ENCODE measurements at places on chromosomes 2 and 18.

DNA sequence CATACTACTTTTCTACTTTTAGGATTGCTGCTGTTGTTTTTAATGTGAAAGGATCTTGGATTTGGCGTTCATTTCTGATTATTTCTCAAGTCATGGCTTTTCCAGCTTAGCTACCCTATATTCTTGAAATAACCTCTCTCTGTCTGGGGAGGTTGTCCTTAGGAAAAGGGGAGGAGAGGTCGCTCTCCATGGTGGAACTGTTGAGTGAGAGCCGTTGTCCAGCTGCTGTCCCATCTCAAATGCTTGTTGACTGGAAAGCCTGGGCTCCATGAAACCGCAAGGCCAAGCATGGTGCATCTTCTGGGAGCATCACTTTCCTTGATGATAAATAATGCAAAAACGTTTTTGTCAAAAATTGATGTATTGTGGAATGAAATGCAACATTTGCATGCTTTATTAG is 479.1 kb upstream of the RAB12 start:
- H3K27ac ChIP-seq = no peak overlapping the region
- DNase-seq = no peak
- H3K4me1 ChIP-seq = peaks cover 12% of the 10 kb centered on the region
- no peaks in the 10 kb centered on the region for H3K36me3 ChIP-seq

DNA sequence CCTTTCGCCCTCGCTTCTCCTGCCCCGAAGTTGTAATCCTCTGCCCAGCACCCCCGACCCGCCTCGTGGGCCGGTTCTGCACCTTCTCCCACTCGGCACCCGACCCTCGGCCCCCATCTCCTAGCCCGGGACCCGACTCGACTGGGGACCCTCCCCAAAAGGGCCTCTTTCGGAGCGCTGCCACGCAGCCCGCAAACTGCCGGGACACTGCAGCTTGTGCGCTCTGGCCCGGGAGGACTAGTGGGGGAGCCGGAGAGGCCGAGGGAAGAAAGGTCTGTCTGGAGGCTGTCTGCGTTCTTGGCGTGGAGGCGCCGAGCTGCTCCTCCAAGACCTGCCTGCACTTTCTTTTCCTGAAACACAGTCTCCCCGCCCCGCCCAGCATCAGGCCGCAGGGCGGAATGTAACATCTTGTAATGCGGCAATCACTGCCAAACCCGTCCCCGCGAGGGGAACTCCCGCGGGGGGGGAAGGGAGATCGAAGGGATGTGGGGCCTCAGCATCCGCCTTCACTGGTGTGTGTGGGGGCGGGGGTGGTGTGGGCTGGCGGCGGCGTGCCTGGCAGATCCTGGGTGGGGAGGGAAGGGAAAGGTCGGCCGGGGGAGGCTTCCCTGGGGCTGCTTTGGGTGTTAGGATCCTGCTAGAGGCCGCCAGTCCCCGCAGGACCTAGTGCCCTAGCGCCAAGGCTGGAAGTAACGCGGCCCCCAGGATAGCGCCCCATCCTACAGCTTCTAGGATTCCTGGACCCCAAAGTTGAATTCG is 7.4 kb downstream of the DLX2 start:
- DNase-seq = peak; percentile 76
- peak overlapping the region; percentile 85 for H3K4me3 ChIP-seq
- H3K27me3 ChIP-seq = peaks cover 85% of the 10 kb centered on the region
- peaks cover 50% of the 10 kb centered on the region for H3K36me3 ChIP-seq
- H3K4me1 ChIP-seq = peaks cover 27% of the 10 kb centered on the region

- peak overlapping the region; percentile 1 for H3K27ac ChIP-seq
- peaks cover 25% of the 10 kb centered on the region for H3K36me3 ChIP-seq
- H3K4me1 ChIP-seq = peaks cover 9% of the 10 kb centered on the region
- no peaks in the 10 kb centered on the region for H3K27me3 ChIP-seq
Measured at GRCh38 chr18:36031903-36032302, 35.5 kb downstream of the RPRD1A start.

GRCh38 chr2:161402297-161402696 is 13.8 kb upstream of the TBR1 start:
- DNase-seq = no peak
- no peaks in the 10 kb centered on the region for H3K27me3 ChIP-seq
- H3K4me3 ChIP-seq = no peak overlapping the region
- H3K36me3 ChIP-seq = peaks cover 6% of the 10 kb centered on the region
- H3K4me1 ChIP-seq = no peaks in the 10 kb centered on the region
- H3K27ac ChIP-seq = no peak overlapping the region

GRCh38 chr2:52710810-52711618 is 1056.6 kb upstream of the CHAC2 start:
- DNase-seq = no peak
- H3K4me3 ChIP-seq = no peak overlapping the region
- H3K4me1 ChIP-seq = no peaks in the 10 kb centered on the region
- H3K36me3 ChIP-seq = no peaks in the 10 kb centered on the region
- no peaks in the 10 kb centered on the region for H3K27me3 ChIP-seq
- H3K27ac ChIP-seq = no peak overlapping the region

DNA sequence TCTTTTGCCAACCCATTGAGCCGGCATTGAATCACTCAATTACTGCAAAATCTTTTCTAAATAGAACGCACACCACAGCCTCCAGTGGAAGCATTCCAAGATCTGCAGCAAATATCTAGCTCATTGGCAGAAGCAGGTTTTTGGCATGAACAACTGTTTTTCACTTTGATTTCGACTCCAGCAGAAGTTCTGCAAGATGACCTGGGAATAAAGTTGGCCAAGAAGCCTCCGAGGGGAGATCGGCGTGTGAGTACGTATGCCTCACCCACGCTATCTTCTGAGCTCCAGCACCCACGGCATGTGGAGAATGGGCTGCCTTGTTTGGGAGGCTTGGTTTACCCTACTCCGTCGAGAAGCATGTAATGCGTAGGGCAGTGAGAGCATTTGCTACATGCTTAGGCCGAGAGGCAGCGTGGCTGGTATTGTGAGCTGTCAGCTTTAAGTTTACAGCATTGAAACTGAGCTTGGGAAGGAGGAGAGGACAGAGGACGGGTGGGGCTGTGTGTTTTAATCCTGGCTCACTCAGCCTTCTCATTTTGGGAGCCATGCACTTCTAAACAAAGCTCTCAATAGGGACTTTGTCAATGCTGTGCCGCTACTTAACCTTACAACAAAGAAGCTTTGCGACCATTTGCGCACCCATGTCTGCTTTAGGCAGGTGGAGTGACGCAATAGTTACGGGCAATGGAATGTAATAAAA is 10.5 kb downstream of the PCARE start:
- H3K27ac ChIP-seq = no peak overlapping the region
- no peak overlapping the region for H3K4me3 ChIP-seq
- DNase-seq = no peak
- H3K4me1 ChIP-seq = no peaks in the 10 kb centered on the region
- H3K27me3 ChIP-seq = no peaks in the 10 kb centered on the region

DNA sequence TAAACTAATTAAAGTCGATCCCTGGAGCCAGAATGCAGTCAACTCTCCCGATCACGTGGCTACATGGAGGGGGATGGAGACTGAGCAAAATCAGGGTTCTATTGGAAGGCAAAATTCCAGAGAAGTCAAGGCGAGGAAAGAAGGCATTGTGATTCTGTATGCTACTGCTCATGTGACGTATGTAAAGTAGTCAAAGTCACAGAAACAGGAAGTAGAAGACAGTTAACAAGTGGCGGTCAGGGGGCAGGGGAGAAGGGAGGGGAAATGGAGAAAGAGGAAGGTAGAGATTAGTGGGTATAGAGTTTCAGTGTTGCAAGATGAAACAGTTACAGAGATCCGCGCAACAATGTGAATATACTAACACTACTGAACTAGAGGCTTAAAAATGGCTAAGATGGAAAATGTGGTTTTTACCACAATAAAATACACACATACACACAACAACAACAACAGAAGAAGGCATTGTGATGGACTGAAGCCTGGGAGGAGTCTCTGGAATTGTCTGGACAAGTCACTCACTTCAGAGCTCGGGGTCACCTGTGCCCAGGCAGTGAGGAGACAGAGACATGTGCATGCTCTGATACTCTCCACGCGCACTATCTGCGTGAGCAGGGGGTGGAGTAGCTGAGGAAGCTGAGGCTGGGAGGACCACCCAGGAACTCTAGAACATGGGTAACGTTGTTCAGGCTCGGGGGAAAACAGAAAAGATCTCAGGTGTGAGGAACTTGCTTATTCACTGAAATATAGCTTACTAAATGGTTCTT is 89.9 kb upstream of the CDCA7 start:
- no peaks in the 10 kb centered on the region for H3K36me3 ChIP-seq
- H3K4me3 ChIP-seq = peak overlapping the region; percentile 11
- peaks cover 10% of the 10 kb centered on the region for H3K4me1 ChIP-seq
- H3K27ac ChIP-seq = peak overlapping the region; percentile 64
- no peaks in the 10 kb centered on the region for H3K27me3 ChIP-seq

- DNase-seq = peak; percentile 11
- no peaks in the 10 kb centered on the region for H3K36me3 ChIP-seq
- no peak overlapping the region for H3K27ac ChIP-seq
- H3K4me3 ChIP-seq = no peak overlapping the region
- H3K27me3 ChIP-seq = peaks cover 35% of the 10 kb centered on the region
- no peaks in the 10 kb centered on the region for H3K4me1 ChIP-seq
Measured at GRCh38 chr2:176652300-176653182, 383.3 kb downstream of the MTX2 start.

- no peaks in the 10 kb centered on the region for H3K27me3 ChIP-seq
- no peak overlapping the region for H3K27ac ChIP-seq
- no peak for DNase-seq
- no peaks in the 10 kb centered on the region for H3K36me3 ChIP-seq
- no peaks in the 10 kb centered on the region for H3K4me1 ChIP-seq
- H3K4me3 ChIP-seq = no peak overlapping the region
Measured at GRCh38 chr2:63192889-63193774, 142.5 kb downstream of the OTX1 start.

GRCh38 chr2:204794624-204795023 is 249.3 kb downstream of the PARD3B start:
- H3K4me3 ChIP-seq = no peak overlapping the region
- no peaks in the 10 kb centered on the region for H3K4me1 ChIP-seq

GRCh38 chr2:120231974-120232635 is 8.9 kb upstream of the TMEM185B start:
- peaks cover 49% of the 10 kb centered on the region for H3K4me1 ChIP-seq
- peak overlapping the region; percentile 93 for H3K4me3 ChIP-seq
- peak overlapping the region; percentile 98 for H3K27ac ChIP-seq
- peaks cover 6% of the 10 kb centered on the region for H3K36me3 ChIP-seq
- H3K27me3 ChIP-seq = peaks cover 4% of the 10 kb centered on the region

GRCh38 chr2:134718023-134718816 is 580 bp downstream of the TMEM163 start:
- peaks cover 33% of the 10 kb centered on the region for H3K4me1 ChIP-seq
- peaks cover 55% of the 10 kb centered on the region for H3K27me3 ChIP-seq
- peak overlapping the region; percentile 80 for H3K4me3 ChIP-seq
- no peak overlapping the region for H3K27ac ChIP-seq

GRCh38 chr2:220219371-220219770 is 591.9 kb downstream of the SLC4A3 start:
- H3K36me3 ChIP-seq = no peaks in the 10 kb centered on the region
- no peaks in the 10 kb centered on the region for H3K27me3 ChIP-seq
- DNase-seq = no peak
- no peaks in the 10 kb centered on the region for H3K4me1 ChIP-seq
- no peak overlapping the region for H3K27ac ChIP-seq

DNA sequence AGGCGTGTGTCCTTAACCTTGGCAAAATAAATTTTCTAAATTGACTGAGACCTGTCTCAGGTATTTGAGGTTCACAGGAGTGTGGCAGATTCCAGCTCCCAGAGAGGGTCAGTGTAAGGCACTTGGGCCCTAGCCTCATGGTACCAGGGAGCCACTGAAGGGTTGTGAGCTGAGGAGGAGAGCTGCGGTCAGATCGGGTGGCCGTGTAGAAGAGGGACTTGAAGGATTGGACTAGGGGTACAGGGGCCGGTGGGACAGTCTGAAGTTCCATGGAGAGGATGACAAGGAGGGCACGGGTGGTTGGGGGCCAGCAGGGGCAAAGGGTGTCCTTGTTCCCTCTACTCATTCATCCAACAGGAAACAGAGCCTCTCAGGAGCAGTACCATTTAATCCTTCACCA is 327.0 kb upstream of the HS6ST1 start:
- H3K27me3 ChIP-seq = peaks cover 6% of the 10 kb centered on the region
- H3K36me3 ChIP-seq = no peaks in the 10 kb centered on the region
- H3K27ac ChIP-seq = no peak overlapping the region
- DNase-seq = no peak

DNA sequence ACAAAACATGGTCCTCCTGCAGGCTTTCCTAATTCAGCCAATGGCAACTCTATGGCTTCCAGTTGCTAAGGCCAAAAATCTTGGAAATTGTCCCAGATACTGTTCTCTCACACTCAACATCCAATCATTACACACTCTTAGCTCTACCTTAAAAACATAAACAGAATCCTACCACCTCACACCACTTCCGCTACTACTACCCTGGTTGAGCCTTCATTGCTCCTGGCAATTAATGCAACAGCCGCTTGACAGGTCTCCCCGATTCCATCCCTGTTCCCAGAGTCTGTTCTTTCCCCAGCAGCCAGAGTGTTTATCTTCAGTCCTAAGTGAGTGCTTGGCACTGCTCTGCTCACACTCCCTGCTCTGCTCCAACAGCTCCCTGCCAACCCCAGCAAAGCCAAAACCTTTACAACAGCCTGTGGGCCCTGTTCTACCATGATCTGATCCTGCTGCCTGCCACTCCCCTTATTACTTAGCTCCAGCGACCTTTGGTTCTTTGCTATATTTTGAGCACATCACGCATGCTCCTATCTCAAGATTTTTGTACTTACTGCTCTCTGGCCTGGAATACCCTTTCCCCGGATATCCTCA is 67.5 kb upstream of the AMMECR1L start:
- peaks cover 49% of the 10 kb centered on the region for H3K36me3 ChIP-seq
- H3K27me3 ChIP-seq = no peaks in the 10 kb centered on the region
- H3K27ac ChIP-seq = no peak overlapping the region

DNA sequence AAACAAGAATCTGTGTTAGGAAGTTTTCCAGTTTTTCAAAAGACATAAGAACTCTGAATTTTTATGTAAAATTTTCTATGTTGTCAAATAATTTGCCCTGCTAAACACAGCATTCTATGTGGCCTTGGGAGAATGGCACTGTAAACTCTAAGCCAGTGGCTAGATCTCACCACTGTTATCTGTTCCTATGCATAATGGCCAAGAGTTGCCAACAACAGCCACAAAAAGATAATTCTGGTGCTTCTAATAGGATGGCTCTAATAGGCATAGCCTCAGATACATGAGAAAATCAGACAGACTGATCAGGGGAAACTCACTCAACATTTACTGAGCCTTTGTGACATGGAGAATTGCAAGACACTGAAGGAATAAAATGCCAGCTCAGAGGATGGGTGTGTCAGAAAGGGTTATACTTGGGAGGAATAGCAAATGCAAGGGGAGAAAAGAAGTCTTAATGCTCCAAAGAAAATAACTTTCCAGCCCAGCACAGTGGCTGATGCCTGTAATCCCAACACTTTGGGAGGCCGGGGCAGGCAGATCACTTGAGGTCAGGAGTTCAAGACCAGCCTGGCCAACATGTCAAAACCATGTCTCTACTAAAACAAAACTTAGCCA is 63.7 kb downstream of the COBLL1 start:
- H3K4me3 ChIP-seq = no peak overlapping the region
- no peak overlapping the region for H3K27ac ChIP-seq
- H3K4me1 ChIP-seq = no peaks in the 10 kb centered on the region
- no peak for DNase-seq
- no peaks in the 10 kb centered on the region for H3K36me3 ChIP-seq
